ENCODE measurements at places on chromosomes 2 and 18. TPM values are rescaled to one million over a fixed set of nuclear protein-coding genes. Genes with fewer than 3 reads are reported as not detected.

Gene CNRIP1
- polyA plus RNA-seq = not detected

Gene ARHGEF33
- polyA plus RNA-seq = 0.09 TPM

Gene SIX3
- polyA plus RNA-seq = not detected

Gene KCNIP3
- polyA plus RNA-seq = 2.1 TPM

Gene ABCG5
- not detected for polyA plus RNA-seq

Gene TUBB8B
- polyA plus RNA-seq = 0.30 TPM

Gene DNAH7
- polyA plus RNA-seq = 0.28 TPM

Gene CPLX4
- not detected for polyA plus RNA-seq

Gene GRHL1
- 2.6 TPM for polyA plus RNA-seq
